ENCODE measurements at places on chromosomes 11 and 22.

DNA sequence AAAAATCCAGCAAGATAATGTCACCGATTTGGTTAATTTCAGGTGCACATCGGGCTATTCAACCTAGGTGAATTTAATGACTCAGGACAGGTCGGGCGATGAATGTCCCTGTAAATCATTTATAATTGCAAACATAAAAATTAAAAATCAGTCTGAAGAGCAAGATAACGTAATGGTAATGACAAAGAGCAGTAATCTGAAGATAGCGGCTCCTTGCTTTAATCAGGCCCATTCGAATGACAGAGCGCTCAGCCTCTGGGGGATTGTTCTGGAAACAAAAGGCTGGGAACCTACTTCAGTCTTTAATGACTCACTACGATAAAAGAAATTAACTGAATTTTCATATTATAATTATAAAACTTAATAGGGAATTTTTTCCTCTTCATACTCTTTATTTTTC lies 61.3 kb downstream of the RCN1 start:
- no peak for DNase-seq

- DNase-seq, result no peak
These were observed 24.3 kb upstream of the PPFIA1 start for GRCh38 chr11:70246196-70246595.

- DNase-seq, result no peak
These were observed 255.2 kb downstream of the BUD13 start for GRCh38 chr11:116517584-116517983.

- no peak for DNase-seq
These were observed 7.3 kb upstream of the AHNAK start for GRCh38 chr11:62553839-62554361.

DNA sequence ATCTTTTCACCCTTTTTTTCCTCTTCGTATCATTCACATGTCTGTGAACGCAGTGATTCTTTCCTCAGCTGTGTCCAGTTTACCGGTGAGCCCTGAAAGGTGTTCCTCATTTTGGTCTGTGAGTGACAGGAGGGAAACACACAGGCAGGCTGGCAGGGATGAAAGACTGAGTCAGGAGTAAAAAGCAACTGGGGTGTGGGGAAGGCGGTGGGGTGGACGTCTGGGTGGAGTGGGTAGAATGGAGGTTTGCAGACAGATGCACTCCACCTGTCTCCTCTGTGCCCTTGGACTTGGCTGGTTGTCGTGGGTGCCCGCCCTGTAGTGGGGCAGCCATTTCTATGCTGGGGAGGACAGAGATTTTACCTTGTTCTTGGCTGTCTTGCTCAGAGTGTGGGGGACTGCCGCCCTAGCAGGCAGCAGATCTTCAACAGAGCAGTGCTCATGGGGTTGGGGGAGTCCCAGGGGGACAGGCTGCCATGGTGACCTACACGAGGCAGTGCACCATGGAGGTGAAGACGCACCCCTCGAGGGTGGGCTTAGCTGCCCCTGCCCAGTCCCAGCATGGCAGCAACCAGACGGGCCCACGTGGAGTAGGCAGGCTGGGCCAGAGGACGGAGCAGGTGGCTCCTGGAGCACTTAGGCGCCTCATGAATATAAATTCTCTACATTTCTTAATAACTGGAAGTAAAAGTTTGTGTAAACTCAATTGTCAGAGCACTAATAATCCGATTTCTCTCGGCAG lies 603.7 kb downstream of the TBC1D22A start:
- DNase-seq, result no peak

GRCh38 chr11:5608808-5609207 lies 12.4 kb downstream of the TRIM6 start:
- DNase-seq, result no peak

- DNase-seq, result no peak
These were observed 24.3 kb downstream of the SERPINH1 start for GRCh38 chr11:75586395-75586794.

DNA sequence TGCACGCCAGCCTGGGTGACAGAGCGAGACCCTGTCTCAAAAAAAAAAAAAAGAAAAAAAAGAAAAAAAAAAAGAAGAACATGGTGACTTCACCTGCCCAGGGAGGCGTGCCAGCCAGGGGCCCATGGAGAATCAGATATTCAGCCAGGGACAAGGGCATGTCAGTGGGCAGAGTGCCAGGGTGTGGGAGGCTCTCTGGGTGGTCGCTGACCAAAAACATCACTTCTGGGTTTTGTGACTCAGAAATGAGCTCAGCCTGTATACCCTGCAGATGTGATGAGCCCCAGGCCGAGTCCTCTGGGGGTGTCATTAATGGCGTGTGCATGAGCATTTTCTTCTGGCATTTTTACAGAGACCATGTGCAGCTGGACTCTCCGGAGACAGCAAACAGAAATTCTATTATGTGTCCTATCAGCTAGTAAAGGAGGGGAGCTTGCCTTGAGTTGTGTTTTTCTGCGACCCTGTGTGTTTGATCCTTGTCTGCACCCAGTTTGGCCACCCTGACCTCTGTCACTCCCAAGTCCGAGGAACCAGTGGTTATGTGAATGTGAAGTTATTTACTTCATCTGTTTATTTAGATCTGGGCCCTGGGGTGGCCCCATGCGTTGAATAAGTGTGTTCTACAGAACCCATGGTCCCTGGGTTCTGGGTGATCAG lies 53.6 kb downstream of the BCR start:
- no peak for DNase-seq

GRCh38 chr11:123800036-123800435 lies 6.1 kb downstream of the OR6M1 start:
- DNase-seq, result no peak

GRCh38 chr11:81907996-81908395 lies 825.7 kb downstream of the FAM181B start:
- DNase-seq, result no peak

GRCh38 chr11:102709201-102709945 lies 3.8 kb upstream of the MMP27 start:
- no peak for DNase-seq

GRCh38 chr11:72228229-72228843 lies 3.8 kb downstream of the INPPL1 start:
- no peak for DNase-seq

GRCh38 chr22:32546496-32546895 lies 71.9 kb downstream of the FBXO7 start:
- no peak for DNase-seq

- no peak for DNase-seq
These were observed 35.7 kb upstream of the KLHL35 start for GRCh38 chr11:75468534-75469340.

DNA sequence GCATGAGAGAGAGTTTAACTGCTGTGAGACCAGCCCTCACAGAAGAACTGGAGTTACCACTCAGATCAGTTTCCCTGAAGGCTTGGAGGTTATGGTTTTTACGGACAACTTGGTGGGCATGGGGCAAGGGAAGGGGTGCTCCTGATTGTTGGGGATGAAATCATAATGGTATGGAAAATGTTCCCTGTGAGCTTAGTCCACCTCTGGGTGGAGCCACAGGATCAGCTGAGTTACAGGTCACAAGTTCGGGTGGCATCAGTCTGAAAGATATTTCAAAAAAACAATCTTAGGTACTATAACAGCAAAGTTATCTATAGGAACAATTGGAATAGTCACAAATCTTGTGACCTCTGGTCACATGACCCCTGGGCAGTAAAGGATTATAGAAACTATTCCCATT lies 162.9 kb downstream of the DLG2 start:
- no peak for DNase-seq

DNA sequence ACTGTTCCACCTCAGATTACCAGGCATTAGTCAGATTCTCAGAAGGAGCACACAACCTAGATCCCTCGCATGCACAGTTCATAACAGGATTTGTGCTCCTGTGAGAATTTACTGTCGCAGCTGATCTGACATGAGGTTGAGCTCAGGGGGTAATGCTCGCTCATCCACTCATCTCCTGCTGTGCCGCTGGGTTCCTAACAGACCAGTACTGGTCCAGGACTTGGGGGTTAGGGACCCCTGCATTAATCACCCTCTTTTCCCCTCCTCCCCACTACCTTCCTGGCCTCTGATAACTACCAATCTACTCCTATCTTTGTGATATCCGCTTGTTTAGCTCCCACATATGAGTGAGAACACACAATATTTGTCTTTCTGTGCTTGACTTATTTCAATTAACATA lies 83.5 kb upstream of the FSHB start:
- no peak for DNase-seq

GRCh38 chr22:39070186-39070585 lies 6.9 kb upstream of the APOBEC3G start:
- DNase-seq, result no peak

- no peak for DNase-seq
These were observed 208.0 kb downstream of the DSCAML1 start for GRCh38 chr11:117589063-117589462.

- DNase-seq, result no peak
These were observed 2.0 kb upstream of the NLRX1 start for GRCh38 chr11:119166368-119167076.

DNA sequence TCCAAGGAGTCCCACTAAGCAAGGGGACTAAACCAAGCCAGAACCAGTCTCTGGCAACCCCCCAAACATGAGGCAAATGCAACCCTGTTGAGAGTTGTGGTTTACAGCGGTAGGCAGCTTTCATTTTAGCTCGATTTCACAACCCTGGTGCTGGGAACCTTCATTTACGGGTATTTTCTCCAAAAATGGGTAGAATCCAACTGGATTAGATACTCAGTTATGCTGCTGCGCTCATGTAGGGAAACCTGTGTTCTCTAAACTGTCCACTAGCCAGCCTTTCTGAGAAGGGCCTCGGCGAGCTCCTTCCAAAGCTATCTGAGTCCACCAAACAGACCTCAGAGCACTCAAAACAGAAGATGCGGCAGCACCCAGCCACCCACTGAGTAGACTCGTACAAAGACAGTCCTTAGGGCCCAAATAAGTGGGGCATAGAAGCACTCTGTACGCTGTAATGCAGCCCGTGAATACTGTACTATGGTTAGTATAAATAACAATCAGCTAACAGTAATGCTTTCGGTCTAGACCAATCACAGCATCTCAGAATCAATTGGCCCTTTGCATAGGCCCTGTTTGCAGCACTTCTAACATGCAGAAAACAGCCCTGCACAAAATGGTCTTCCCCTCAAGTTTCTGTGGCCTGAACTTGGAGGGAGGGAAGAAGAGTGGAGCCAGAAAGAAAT lies 104.7 kb downstream of the ETS1 start:
- peak; percentile 60 for DNase-seq

GRCh38 chr11:132208477-132209055 lies 838.2 kb downstream of the NTM start:
- no peak for DNase-seq

DNA sequence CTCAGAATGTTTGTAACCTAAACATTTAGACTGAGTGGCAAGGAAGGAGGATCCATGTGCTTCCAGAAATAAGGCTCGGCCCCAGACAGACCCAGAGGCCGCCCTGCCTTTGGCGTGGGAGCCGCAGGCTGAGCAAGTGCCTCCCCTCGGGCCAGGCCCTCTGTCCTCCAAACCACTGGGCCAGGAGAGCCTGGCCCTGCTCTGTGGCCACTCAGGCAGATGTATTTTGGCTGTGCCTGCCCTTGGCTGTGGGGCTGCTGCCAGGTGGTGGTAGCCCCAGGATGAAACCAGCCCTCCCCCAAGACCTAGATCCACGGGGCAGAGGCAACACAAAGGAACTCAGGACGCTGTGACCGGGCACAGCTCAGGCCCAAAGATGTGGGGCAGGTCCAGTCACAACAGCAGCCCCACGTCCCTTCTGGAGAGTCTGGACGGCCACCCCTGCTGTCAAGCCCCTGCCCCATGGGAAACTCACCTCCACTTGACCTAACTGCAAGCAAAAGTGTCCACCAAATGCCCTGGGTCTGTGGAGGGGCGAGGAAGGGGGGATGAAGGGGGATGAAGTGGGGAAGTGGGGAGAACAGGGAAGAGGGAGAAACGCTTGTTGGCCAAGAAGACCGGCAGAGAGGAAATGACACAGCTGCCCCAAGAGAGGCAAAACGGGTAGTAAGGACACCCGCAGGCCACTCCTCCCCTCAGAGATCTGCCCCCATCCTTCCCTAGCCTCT lies 24.0 kb downstream of the PISD start:
- DNase-seq, result no peak

DNA sequence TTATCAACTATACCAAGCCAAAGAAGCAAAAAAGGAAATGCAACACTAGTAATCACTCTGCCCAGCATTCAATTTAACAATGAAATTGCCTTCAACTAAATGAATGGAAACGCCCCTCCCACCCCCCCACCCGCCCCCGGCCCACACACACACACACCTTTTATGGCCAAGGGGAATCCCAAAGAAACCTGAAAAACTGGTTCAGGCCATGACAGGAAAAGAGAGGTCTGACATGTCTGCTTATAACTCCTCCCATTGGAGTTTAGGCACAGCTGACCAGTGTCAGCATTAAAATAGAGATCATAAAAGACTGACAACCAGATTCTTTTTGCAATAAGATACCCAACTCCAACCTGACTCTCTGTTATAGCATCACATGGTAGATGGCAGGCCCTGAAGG lies 42.6 kb downstream of the ACER3 start:
- no peak for DNase-seq

GRCh38 chr11:120132645-120133185 lies 5.2 kb downstream of the TRIM29 start:
- DNase-seq, result no peak

- no peak for DNase-seq
These were observed 334.8 kb upstream of the LARGE1 start for GRCh38 chr22:34255042-34255441.

- no peak for DNase-seq
These were observed 4.5 kb downstream of the GSTT2 start for GRCh38 chr22:23984430-23984829.

GRCh38 chr11:82732734-82733443 lies 775 bp downstream of the FAM181B start:
- no peak for DNase-seq

DNA sequence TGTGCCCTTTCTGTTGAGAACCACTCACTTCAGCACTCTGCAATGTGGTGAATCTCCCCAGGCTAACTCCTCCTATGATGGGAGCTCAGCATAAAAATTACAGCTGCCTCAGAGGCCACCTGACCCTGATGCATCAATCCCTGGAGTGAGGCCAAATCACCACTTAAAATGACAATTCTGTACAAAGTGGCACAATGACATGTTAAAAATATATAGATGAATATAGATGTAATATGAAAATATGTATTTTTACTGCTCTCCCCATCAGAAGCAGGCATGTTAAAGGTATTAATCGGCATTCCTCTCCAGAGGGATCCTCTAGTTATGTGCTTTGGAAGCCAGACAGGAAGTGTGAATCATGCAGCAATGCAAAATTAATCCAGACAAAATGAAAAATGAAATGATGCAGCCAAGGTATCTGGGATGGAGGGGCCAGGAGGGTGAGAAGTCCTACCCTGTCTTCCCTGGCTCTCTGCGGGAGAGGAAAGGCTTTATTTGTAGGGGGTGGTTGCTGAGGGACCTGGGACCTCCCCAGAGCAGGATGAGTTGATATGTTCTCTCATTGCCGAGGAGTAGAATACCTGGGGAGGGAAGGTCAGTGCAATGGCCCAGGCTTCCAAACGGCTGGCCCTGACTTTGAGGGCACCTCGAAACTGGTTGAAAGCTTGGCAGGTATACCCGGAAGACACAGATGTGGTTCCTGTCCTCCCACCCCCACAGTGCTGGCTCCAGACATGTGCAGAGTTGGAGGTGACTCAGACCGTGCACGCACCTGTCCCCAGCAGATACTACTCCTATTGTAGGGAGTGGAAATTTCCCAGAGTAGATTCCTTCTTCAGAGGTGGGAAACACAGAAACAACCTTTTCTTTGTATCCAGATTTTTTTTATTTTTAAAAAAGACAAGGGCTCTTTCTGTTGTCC lies 347.9 kb upstream of the NCAM1 start:
- no peak for DNase-seq

- no peak for DNase-seq
These were observed 43.3 kb upstream of the ANO1 start for GRCh38 chr11:70034740-70035365.

- no peak for DNase-seq
These were observed 8.7 kb downstream of the SLC16A8 start for GRCh38 chr22:38075105-38075825.

- no peak for DNase-seq
These were observed 666.4 kb downstream of the BRD1 start for GRCh38 chr22:49161002-49161850.

All from CD4-positive, alpha-beta T cell treated with Interleukin-2 at 100 ng/mL for 4 hours (primary cell).